ENCODE measurements at places on chromosomes 3 and 15.
A peak's percentile ranks its signal among the peaks of the same experiment; 100 is the strongest.

DNA sequence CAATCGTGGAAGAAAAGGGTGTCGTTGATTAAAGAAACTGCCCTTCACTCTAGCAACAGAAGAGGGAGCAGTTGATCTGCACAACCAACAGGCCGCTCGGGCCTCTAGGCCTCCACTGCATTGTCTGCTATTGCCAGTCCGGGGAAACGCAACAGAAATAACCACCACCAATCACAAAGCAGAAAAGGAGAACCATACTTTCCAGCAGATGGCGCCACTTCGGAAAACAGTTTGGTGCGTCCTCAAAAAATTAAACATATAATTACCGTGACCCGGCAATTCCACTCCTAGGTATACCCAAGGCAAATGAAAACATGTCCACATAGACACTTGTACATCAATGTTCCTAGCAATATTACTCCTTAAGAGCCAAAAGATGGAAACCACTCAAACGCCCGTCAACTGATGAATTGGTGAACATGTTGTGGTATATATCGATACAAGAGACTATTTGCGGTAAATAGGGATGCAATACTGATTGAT lies 154.1 kb downstream of the TJP1 start:
- DNase-seq, result no peak

GRCh38 chr3:21920421-21920861 lies 169.4 kb upstream of the ZNF385D start:
- no peak for DNase-seq

GRCh38 chr3:12286927-12287726 lies 1.7 kb upstream of the PPARG start:
- no peak for DNase-seq

DNA sequence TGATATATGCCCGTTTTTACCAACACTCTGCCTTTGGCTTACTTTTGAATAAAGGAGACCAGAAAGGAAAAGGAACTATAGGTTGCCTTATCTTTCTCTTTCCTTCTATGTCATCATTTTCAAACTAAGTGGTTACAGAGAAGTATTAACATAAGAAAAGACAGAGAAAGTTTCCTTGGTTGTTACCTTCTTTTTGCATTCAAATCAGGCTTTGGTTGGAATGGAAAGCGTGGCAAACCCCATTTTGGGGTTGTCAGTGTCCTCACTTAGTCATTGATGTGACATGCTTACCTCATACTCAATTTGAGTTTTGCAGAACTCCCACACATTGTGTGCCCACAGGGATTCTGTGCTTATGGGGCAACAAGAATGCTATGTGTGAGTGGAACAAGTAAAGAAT lies 3.7 kb upstream of the THRB start:
- no peak for DNase-seq

DNA sequence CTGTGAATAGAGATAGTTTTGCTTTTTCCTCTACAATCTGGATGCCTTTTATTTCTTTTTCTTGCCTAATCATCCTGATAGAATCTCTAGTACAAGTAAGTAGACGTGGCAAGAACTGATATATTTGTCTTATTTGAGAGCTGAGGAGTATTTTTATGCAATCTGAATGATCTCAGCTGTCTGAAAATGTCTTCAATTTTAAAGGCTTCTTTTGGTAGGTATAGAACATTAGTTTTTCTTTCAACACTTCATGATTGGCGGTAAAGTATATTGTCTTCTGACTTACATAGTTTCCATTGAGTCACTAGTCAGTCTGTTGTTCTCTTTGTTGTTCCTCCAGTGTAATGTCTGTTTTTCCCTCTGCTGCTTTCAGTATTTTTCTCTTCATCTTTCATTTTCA lies 31.3 kb downstream of the MGA start:
- no peak for DNase-seq

- no peak for DNase-seq
These were observed 674.1 kb downstream of the MECOM start for GRCh38 chr3:168989396-168989795.

DNA sequence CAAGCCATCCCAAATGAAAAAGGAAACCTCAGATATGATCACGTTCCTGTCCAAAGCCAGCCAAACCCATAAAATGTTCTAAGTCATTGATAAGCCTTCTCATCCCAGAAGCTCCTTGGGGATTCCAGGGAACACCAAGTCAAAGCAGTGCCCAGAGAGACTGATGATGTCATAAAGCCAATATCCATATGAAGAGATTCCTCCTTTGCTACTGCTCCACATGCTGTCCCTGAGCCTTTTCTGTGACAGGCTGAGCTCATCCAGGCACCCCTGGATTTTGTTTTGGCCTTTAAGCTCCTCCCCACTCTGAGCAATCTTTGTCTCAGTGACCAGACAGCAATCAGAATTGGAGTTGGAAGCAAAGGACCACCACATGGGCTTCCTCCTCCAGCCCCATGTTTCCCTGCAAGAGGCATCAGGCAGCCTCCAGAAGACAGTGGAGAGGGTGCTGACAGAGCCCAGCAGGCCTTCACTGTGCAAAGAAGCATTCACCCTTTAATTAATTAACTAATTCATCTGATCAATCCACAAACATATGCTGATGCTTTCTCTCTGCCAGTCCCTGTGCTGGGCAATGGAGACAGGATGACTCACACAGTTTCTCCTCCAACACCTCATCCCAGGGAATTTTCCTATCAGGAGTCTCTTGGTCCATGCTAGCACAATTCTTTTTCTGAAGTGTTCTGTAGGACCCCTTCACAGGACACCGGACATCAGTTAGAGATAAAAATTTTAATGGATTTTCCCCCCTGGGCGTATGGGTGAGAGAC lies 25.0 kb downstream of the MEX3B start:
- no peak for DNase-seq

DNA sequence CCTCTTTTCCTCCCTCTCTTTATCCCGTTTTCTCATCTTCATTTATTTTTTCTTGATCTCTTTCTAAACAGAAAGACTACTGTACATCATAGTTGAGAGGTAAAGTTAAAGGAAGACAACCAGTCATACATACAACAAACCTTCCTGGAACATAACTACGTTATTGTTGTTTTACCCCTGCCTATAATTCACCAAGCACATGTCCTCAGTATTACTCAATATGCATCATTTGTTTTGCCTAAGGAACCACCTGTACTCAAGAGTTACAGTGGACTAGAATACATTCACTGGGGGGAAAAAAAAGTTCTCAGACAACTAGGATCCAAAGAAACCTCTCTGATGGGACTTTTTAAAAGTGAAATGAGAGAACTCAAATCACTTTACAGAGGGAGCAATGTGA lies 344.7 kb upstream of the RBMS3 start:
- DNase-seq, result no peak

DNA sequence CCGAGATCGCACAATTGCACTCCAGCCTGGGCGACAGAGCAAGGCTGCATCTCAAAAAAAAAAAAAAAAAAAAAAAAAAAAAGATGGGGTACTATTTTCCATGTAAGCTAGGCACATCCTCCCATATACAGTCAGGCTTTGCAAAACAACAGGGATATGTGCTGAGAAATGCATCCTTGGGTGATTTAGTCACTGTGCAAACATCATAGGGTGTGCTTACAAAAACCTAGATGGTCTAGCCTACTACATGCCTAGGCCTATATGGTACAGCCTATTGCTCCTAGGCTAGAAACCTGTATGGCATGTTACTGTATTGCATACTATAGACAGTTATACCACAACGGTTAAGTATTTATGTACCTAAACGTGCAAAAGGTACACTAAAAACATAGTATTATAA lies 75.0 kb downstream of the TTBK2 start:
- no peak for DNase-seq

GRCh38 chr3:120145542-120146285 lies 51.5 kb upstream of the GSK3B start:
- DNase-seq, result no peak

DNA sequence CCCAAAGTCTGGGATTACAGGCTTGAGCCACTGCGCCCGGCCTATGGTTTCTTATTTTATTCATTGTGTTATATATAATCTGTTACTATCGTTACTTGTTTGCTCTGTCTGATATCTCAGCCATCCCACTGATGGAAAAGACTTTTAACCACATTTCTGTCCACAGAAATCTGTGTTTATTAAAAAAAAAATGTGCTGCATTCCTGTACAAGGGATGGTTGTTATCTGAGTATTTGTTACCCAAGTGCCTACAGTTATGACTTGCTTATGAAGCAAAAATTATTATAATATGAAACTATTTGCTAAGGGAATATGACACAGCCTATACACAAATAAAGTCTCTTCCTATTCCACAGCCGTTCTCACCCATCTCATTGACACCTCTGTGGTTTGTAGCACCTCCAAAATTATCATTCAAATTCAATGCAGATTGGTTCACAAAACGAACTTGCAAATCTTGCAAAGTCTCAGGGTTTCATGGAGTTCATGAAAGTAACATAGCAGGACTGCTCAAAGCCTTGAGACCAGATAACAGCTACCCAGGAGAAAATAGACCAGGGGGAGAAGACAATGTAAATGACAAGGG lies 47.4 kb upstream of the UBE2E1 start:
- DNase-seq, result no peak

DNA sequence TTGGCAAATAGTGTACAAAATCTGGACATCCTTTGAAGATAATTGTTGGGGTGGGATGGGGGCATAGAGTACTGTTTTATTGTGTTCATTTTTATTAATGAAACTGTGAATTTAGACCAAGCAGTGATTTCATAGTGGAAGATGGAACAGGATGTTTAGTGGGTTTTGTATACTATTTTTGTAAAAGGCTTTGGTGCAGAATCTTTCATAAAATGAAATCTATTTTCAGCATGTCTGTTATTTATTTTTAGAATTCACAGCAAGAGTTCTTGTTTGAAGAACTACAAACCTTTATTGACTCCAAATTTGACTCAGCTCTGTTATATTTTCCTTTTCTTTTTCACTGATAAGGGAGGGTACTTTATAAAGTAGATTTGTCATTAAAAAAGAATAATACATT lies 145.4 kb downstream of the AKAP13 start:
- DNase-seq, result no peak

DNA sequence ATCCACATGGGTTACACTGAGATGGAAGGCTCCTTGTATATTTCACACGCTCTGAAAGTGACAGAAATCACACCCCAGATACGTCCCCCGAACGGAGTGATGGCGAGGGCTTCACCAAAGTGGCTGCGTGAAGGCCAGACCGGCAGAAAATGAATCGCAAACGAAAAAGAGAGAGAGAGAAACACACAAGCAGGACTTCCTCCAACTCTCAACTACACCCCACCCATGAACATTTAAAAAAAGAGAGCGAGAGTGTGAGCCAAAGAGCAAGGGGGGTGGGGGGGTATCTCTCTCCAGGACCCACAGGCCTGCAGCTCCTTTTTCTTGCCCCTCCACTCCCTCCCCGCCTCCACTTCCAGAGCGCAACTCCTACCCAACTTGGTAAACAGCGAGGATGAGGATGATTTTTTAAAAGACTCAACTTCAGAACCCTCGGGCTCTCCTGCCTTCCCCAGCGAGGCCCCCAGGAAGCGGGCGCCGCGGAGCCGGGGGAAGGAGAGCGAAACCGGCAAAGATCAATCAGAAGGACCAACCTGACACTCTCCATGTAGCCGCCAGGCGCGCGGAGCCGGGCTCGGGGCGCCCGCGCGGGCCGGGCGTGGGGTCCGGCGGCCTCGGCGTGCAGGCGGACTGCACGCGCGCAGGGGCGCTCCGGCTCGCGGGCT lies 519.1 kb downstream of the FOXP1 start:
- DNase-seq, result peak; percentile 34

DNA sequence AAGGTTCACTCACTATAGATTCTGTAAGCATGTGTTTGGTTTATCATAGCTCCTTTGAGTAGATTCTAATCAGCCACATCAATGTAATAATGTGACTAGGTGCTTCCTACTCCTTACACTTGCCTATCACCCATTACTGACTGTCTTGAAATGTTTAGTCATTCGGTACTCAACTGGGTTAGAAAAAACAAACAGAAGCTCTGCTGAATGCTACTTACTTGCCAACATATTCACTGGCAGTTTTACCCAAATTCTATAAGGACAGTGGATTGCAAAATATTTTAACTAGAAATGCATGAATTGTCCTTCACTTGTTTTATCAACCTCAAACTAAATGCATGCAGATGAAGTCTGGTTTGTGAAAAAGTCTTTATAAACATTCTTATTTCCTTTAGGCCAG lies 352.1 kb upstream of the ALCAM start:
- DNase-seq, result no peak

GRCh38 chr3:194123726-194124125 lies 12.2 kb upstream of the HES1 start:
- DNase-seq, result no peak

- DNase-seq, result no peak
These were observed 107.9 kb downstream of the APBA2 start for GRCh38 chr15:28993720-28994053.

DNA sequence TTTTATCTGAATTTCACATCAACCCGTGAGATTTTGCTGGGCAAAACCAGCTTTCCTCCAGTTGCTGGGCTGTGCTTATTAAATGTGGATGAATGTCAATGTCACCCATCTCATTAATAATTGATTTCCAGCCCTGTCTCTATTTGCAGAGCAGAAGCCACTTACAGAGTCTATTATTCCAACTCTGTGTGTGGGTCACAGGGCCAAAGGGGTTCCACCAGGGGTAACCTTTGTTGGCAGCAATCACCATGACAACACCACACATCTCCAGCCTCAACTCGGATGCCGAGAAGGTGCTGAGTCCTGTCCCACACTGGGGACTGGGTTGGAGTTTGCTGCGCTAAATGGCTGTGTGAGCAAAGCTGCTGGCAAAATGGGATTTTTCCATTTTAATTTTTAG lies 51.1 kb upstream of the WNT5A start:
- DNase-seq, result no peak
